ENCODE measurements at places on chromosomes 7 and 10.

GRCh38 chr7:83983606-83984005 is 211.0 kb downstream of the SEMA3A start:
- DNase-seq, result no peak

DNA sequence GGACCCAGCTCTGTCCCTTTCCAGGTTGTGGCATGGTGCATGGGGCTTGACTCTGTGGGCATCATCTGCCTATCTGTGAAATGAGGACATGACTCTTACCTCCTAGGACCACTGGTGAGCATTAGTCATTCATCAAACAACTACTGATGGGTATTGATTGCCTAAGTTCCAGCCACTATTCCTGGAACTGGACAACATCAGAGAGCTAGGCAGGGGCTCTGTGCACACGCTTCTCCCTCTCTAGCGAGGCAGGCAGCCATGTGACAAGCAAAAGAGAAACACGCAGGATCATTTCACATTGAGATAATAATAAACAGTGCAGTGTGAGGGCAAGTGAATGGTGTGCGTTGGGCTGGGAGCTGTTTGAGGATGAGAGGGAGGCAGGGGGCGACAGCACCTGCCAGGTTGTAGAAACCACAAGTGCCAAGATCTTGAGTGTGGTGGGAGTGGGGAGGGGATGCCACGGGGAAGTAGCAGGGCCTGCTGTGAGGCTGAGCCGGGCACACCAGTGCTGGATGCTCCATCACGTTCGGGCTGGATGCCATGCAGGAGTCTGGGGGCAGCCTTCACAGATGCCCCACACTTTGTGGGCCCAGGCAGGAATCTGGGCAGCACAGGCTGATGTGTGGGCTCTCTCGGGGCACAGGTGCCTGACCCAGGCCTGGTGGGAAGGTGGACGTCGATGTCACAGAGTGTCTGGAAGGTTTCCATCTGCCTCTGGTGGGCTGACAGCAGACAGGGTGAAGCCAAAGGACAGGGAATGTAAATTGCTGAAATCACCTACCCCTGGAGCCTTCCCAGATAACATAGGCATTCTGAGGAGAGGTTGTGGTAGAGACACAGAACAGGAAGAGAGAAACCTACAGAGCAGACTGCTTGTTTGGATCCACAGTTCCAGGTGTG is 405.5 kb downstream of the RPS24 start:
- DNase-seq, result no peak

GRCh38 chr7:4185721-4186512 is 496.2 kb upstream of the FOXK1 start:
- DNase-seq, result no peak

DNA sequence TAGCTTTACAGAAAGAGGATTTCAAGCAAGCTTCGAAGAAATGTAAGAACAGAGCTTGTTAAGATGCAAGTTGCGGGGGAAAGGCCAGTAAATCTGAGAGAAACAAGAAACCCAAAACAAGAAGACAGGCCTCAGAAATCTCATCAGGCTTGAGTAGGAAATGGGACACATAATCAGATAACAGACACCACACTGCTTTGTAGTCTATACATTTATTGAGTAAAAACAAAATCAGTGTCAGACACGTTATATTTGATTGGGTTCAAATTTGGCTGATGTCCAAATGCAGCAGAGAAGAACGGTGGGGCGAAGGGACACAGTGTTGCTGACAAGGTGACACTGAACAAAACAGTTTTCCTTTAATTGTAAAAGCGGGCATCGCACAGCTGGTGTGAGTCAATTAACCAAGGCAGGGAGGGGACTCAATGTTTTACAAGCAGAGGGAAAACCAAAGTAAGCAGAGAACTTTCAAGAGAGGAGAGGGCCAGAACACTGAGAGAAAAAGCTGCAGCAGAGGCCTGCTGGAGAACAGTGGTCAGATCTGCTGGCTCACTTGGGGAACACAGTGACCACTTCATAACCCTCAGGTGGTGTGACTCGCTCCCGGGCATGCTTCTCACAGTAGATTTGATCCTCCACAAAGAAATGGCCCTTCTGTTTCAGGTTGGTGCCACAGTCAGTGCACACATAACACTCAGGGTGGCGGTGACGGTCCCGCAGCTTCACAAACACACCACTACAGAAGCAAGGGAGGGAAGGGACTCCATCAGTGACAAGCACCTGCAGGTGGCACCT is 43.5 kb downstream of the ACSM6 start:
- no peak for DNase-seq
